Hematopoietic multipotent progenitor cell treated with erythropoietin and hydrocortisone succinate and interleukin-3 and kit ligand, for 17 days (in vitro differentiated cells): ENCODE measurements at places on chromosomes 13 and 19.

DNA sequence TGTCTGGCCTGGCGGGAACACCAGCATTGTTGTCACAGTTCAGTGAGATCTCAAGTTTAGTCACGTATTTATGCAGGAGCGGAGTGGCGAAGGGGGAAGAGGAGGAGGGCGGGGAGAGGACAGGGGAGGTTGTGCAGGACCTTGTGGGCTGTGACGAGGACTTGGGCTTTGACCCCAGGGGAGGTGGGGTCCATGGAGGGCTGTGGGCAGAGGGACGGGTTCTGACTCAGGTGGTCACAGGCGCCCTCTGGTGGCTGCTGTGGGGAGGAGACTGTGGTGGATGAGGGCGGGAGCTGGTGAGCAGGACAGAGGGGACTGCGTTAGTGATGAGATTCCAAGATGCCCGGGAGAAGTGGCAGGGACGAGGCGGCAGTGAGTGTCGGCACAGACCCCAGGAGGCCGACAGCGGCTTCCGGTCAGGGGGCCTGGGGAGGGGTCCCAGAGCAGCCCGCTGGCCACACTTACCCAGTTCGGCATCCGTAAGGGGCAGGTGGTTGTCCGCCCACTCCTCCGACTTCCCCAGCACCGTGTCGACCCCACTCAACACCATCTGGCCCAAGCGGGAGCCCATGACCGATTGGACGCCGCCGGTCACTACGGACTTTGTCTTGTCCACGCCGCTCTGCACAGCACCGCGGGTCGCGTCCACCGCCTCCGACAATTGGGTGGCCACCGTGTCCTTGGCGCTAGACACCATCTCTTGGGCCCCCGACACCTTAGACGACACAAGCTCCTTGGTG is 15.7 kb downstream of the PLIN3 start:
- DNase-seq = peak; percentile 73

DNA sequence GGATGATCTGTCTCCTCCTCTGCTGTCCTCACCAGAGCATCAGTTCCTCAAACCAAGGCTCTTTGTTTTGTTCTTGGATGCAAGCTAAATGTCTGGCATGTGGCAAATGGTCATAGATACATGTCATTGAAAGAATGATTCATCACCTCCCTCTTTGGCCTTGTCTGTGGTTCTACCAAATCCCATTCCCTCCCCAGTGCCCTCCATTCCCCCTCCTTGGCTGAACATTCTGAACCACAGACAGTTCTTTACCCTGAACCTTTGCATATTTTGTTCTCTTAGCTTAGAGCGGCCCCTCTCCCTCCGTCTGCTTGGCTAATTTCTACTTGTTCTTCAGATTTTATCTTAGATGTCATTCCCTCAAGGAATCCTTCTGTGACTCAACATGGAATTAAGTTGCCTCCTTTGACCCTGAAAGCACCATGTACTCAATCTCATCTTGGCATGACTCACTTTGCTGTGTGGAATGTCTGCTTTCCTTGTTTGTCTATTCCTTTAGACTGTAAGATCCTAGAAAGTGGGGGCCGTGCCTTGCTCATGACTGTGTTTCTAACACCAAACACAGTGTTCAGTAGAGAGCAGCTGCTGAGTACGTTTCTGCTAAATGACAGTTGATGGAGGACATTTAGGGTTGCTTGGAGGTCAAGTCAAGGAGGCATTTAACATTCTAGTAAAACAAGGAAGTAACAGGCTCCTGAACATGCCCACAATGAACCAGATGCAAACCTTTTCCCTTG is 8.1 kb downstream of the ALOX5AP start:
- no peak for DNase-seq

GRCh38 chr19:56306016-56306415 is 8.6 kb downstream of the ZSCAN5A start:
- DNase-seq = no peak

DNA sequence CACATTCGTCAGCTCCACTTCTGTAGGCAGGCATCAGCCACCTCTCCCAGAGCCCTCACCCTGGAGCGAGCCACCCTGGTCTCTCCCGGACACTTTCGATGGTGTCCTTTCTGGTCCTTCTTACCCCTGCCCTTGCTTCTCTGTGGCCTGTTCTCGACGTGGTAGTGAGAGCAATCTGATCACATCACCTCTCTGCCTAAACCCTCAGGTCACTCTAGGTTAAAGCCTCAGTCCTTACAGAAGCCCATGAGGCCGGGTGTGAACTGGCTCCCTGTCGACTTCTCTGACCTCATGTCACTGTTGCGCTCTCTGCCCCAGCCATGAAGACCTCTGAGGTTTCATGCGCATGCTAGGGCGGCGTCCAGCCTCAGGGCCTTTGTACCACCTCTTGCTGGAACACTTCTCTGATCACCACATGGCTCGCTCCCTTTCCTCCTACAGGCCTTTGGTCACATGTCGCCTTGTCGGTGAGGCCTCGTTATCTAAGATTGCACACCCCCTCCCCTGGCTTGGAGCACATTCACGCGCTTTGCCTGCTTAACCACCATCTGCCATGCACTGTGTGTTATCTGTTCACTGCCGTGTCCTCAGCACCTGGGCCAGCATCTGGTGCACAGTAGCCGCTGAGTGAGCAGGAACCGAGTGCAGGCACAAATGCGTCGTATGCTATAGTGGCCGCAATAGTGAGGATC is 101.5 kb downstream of the DPF1 start:
- DNase-seq = no peak

DNA sequence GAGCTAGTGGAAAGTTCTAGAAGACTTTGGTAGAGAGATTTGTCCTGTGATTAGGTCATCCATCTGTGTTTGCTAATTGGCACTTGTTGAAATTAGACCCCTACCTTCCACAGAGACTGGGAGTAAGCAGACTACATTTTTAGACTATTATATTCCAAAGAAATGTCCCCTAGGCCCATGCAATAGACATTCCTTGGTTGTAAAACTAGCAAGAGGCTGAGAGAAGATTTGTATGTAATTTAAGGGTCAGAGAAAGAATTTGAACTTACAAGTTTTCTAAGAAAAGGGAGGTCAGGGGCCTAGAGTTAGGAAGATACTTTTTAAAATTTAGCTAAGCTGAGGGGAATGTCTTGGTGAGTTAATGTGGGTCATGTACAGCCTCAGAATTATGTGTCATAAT is 470.7 kb upstream of the SLITRK1 start:
- DNase-seq = no peak
